RPMI7951 (cell line): ENCODE measurements at places on chromosomes 11 and 22. TPM values are rescaled to one million over a fixed set of nuclear protein-coding genes. Genes with fewer than 3 reads are reported as not detected.

SPI1 gene
- total RNA-seq, result not detected in 2 replicates

KRTAP5-11 gene
- total RNA-seq, result not detected in 2 replicates

PGR gene
- total RNA-seq, result not detected in 2 replicates

FGF4 gene
- total RNA-seq, result not detected in 2 replicates

ACTN3 gene
- total RNA-seq, result under 0.01 TPM in 1 of 2 replicates, not detected in the other

KRTAP5-8 gene
- total RNA-seq, result not detected in 2 replicates

MLC1 gene
- total RNA-seq, result not detected in 2 replicates

DRG1 gene
- 72.3 and 83.7 TPM in 2 replicates for total RNA-seq

TMEM191C gene
- 0.48 and 1.6 TPM in 2 replicates for total RNA-seq
